ENCODE measurements at places on chromosomes 2 and 18. TPM values are rescaled to one million over a fixed set of nuclear protein-coding genes. Genes with fewer than 3 reads are reported as not detected.

- H3K27me3 ChIP-seq: no peaks in the 10 kb centered on the region
- H3K4me3 ChIP-seq: no peak overlapping the region
- no peaks in the 10 kb centered on the region for H3K36me3 ChIP-seq
- H3K27ac ChIP-seq: no peak overlapping the region
- DNase-seq: no peak
These were observed 10.2 kb upstream of the TEX261 start for GRCh38 chr2:71004857-71005256.

GRCh38 chr2:205435970-205436369 is 246.3 kb upstream of the NRP2 start:
- H3K4me1 ChIP-seq: peaks cover 6% of the 10 kb centered on the region
- no peaks in the 10 kb centered on the region for H3K27me3 ChIP-seq
- DNase-seq: no peak
- H3K4me3 ChIP-seq: no peak overlapping the region
- no peak overlapping the region for H3K27ac ChIP-seq

DNA sequence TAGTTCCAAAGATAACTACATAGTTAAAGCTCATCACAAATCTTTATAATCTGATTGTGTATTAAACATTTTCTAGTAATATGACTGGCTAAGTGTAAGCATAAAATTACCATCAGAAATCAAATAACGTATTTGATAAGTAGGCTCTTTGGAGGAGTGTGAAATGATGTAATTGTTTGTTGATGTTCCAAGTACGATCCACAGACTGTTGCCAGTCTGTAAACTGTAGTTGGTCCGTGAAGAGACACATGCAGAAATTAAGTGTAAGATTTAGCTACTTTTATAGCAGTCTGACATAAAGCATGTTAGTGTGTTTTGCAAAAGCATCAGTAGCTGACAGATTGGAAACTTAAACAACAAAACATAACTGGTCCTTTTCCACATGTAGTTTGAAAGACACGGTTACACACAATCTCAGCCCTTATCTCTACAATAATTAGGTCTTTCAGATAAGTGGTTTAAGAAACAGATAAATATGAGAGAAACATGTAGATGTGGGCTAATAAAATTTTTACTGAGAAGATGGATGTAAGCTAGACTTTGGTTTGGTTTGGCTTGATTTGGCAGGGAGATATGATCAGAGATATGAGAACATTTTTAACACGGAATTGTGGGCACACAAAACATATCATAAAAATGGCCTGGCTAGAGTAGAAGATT is 115.0 kb upstream of the EPB41L5 start:
- no peaks in the 10 kb centered on the region for H3K4me1 ChIP-seq
- peaks cover 32% of the 10 kb centered on the region for H3K36me3 ChIP-seq

DNA sequence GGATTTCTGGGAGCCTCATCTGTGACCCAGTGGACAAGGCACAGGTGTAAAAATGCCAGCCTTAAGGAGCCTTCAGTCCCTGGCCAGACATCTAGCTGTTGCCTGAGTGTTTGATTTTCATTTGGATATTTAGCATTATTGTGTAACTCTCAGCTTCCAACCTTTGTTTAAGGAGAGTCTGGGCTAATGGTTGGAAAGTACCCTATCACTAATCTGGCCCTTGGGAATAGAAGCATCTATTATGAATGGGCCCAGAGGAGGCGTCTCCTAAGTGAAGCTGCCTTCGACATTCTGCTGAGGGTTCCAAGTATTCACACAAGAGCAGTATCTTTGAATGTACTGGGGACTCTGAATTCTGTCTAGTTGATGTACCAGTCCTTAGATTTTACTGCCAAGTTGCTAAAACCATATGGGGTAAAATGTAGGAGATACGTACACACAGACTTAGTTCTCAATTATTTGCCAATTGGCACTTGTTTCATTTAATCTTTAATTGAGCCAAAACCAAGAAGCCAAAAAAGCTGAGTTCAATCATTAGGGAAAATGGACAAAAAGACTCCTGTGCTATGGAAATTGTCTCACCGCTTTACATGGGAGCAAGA is 7.2 kb upstream of the ANKRD29 start:
- H3K36me3 ChIP-seq: no peaks in the 10 kb centered on the region
- H3K4me1 ChIP-seq: peaks cover 3% of the 10 kb centered on the region
- peaks cover 23% of the 10 kb centered on the region for H3K27me3 ChIP-seq
- H3K27ac ChIP-seq: no peak overlapping the region

DNA sequence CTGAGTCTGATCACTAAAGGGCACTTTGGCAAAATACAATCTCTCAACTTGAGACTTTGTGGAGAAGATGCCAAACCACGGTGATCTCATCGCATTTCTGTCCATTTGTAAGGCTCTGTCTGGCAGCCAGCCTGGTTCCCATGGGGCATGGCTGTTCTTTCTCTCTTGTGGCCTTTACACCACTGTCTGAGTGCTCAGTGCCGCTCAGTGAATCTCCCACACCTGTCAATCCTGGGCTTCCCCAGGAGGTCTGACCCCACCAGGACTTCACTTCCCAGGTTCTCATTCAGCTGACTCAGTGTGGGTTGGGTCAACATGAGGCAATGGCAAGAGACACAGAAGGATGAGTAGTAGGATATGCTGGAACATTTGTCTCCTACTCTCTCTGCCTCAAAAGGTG is 96.8 kb upstream of the TRIB2 start:
- no peak overlapping the region for H3K27ac ChIP-seq
- H3K36me3 ChIP-seq: no peaks in the 10 kb centered on the region
- H3K27me3 ChIP-seq: no peaks in the 10 kb centered on the region
- DNase-seq: no peak
- H3K4me3 ChIP-seq: no peak overlapping the region
- peaks cover 11% of the 10 kb centered on the region for H3K4me1 ChIP-seq

- no peak overlapping the region for H3K4me3 ChIP-seq
- H3K4me1 ChIP-seq: peaks cover under 1% of the 10 kb centered on the region
- peaks cover 6% of the 10 kb centered on the region for H3K36me3 ChIP-seq
- peaks cover 7% of the 10 kb centered on the region for H3K27me3 ChIP-seq
- DNase-seq: no peak
These were observed 383.9 kb downstream of the TMEM182 start for GRCh38 chr2:103145739-103146138.

DNA sequence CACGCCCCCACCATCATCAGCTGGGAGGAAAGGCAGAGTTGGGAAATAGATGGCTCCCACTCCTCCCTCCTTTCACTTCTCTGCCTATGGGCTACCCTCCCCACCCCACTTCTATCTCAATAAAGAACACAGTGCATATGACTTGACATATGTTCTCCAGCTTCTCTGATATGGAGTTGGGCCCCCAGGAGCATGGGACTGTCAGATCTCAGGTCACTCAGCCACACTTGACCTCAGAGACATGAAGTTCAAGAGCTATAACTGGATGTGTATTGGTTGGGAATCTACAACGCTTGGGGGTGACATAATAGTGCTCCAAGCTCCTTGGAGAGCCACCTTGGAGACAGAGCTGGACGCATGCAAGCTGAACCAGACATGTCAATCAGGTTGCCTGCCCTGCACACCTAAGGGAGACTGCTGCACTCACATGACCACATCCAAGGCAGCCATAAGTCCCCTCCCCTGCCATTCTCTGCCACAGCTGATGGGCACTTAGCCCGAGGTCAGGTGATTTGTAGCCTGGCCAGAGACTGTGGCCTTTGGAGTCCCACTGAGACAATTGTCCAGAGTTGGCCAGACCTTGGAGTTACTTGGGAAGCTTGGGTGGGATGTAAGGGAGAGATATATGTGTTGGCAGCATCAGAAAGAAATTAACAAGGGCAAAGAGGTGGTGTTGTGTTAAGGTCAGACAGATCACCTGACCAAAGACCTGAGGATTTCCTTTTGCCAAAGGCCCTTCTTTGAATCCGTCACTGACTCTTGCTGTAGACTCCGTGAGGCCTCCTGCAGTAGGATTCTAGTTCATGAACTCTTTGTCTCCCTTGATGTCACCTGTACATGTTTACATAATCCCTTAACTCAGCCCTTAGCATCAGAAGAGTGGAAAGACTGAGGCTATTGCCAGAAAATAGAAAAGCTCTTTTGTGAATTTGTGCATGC is 3.7 kb downstream of the INHA start:
- H3K4me1 ChIP-seq: no peaks in the 10 kb centered on the region
- H3K27me3 ChIP-seq: peaks cover 20% of the 10 kb centered on the region
- DNase-seq: no peak
- no peak overlapping the region for H3K4me3 ChIP-seq
- no peak overlapping the region for H3K27ac ChIP-seq

- no peak overlapping the region for H3K4me3 ChIP-seq
- H3K4me1 ChIP-seq: no peaks in the 10 kb centered on the region
- H3K27ac ChIP-seq: no peak overlapping the region
- no peaks in the 10 kb centered on the region for H3K36me3 ChIP-seq
- H3K27me3 ChIP-seq: no peaks in the 10 kb centered on the region
These were observed 295.4 kb upstream of the NETO1 start for GRCh38 chr18:73163236-73163635.

DNA sequence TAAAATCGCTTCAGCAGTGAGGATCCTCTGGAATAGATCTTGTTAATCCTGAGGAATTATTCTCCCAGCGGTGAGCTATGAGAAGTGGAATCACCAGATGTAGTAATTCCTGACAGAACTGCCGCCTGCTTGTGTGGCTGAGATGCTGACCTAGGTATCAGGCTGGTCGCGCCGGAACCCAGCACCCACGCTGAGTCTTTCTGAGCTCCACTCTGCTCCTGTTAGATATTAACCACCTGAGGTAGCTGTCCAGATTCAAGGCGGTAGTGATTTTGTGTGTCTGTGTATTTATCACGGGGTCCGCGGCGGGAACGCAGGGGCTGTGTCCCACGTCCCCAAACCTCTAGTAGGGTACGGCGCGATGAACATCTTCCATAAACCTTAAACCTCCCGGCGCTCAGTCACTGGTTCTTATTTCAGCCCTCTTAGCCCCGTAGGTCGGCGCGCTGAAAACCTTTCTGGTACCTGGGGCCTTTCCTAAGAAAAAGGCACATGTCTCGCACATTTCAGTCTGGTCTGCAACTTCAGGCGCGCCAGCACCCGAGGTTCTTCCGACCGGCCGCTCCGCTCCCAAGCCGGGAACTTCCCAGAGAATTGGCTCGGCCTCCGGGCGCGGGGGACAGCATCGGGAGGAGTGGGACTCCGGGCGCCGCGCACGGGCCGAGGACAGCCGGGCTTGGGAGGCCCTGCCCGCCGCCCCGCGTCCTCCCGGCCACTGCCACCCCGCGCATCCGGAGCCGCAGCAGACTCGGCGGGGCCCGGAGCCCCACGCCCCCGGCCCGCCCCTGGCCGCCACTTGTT is 542 bp upstream of the CNNM3 start:
- peak overlapping the region; percentile 84 for H3K4me3 ChIP-seq
- peaks cover 42% of the 10 kb centered on the region for H3K4me1 ChIP-seq
- DNase-seq: peak; percentile 32

GRCh38 chr2:70659551-70659950 is 105.9 kb upstream of the TGFA start:
- H3K27me3 ChIP-seq: no peaks in the 10 kb centered on the region
- no peak overlapping the region for H3K4me3 ChIP-seq
- peak overlapping the region; percentile 26 for H3K27ac ChIP-seq
- H3K36me3 ChIP-seq: peaks cover 9% of the 10 kb centered on the region

- no peak overlapping the region for H3K4me3 ChIP-seq
- H3K36me3 ChIP-seq: no peaks in the 10 kb centered on the region
- H3K27ac ChIP-seq: no peak overlapping the region
- H3K27me3 ChIP-seq: peaks cover 44% of the 10 kb centered on the region
- peaks cover 5% of the 10 kb centered on the region for H3K4me1 ChIP-seq
- no peak for DNase-seq
These were observed 54.4 kb downstream of the SNORC start for GRCh38 chr2:232924433-232924832.

DNA sequence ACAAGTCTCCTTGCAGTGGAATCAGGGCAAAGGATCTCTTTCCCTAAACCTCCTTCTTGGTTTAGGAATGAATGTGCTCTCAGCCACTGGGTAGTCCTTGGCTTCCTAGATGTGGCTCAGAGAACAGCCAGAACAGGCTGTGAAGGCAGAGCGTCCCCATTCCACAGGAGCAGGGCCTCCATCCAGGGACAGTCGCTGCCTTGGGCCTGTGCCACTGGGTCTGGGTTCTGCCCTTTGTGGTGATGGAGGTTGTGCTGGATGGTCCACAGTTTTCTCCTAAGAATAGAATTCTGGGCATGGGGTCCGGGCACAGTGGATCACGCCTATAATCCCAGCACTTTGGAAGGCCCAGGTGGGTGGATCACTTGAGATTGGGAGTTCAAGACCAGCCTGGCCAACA is 516.5 kb upstream of the RAB6C start:
- no peak for DNase-seq
- no peaks in the 10 kb centered on the region for H3K36me3 ChIP-seq
- no peaks in the 10 kb centered on the region for H3K4me1 ChIP-seq
- H3K4me3 ChIP-seq: no peak overlapping the region
- no peaks in the 10 kb centered on the region for H3K27me3 ChIP-seq
- H3K27ac ChIP-seq: no peak overlapping the region

GRCh38 chr18:5488844-5489243 is 55.0 kb downstream of the EPB41L3 start:
- H3K27me3 ChIP-seq: no peaks in the 10 kb centered on the region
- no peak overlapping the region for H3K4me3 ChIP-seq
- H3K27ac ChIP-seq: no peak overlapping the region
- H3K36me3 ChIP-seq: peaks cover 6% of the 10 kb centered on the region
- no peaks in the 10 kb centered on the region for H3K4me1 ChIP-seq
- no peak for DNase-seq

- H3K27me3 ChIP-seq: no peaks in the 10 kb centered on the region
- no peak overlapping the region for H3K4me3 ChIP-seq
These were observed 614.6 kb downstream of the SUCLG1 start for GRCh38 chr2:83844490-83844889.

GRCh38 chr2:86081724-86082123 is 24.0 kb downstream of the POLR1A start:
- peaks cover 30% of the 10 kb centered on the region for H3K36me3 ChIP-seq
- H3K4me1 ChIP-seq: peaks cover 40% of the 10 kb centered on the region
- H3K4me3 ChIP-seq: no peak overlapping the region

- H3K27ac ChIP-seq: no peak overlapping the region
- H3K4me3 ChIP-seq: no peak overlapping the region
- peaks cover 48% of the 10 kb centered on the region for H3K36me3 ChIP-seq
- H3K4me1 ChIP-seq: peaks cover 25% of the 10 kb centered on the region
- no peak for DNase-seq
- H3K27me3 ChIP-seq: no peaks in the 10 kb centered on the region
These were observed 11.1 kb upstream of the KCMF1 start for GRCh38 chr2:84959566-84960506.

LIPG gene
- total RNA-seq: 0.15 TPM

SLC9A2 gene
- total RNA-seq: not detected

KLHL14 gene
- not detected for total RNA-seq

FAP gene
- not detected for total RNA-seq

PROKR1 gene
- not detected for total RNA-seq

PASK gene
- total RNA-seq: 55.5 TPM

PAX8 gene
- 0.74 TPM for total RNA-seq

SNORC gene
- total RNA-seq: 1.1 TPM

OTOF gene
- 11.7 TPM for total RNA-seq

DNER gene
- not detected for total RNA-seq
